ENCODE measurements at places on chromosomes 3 and 15.

DNA sequence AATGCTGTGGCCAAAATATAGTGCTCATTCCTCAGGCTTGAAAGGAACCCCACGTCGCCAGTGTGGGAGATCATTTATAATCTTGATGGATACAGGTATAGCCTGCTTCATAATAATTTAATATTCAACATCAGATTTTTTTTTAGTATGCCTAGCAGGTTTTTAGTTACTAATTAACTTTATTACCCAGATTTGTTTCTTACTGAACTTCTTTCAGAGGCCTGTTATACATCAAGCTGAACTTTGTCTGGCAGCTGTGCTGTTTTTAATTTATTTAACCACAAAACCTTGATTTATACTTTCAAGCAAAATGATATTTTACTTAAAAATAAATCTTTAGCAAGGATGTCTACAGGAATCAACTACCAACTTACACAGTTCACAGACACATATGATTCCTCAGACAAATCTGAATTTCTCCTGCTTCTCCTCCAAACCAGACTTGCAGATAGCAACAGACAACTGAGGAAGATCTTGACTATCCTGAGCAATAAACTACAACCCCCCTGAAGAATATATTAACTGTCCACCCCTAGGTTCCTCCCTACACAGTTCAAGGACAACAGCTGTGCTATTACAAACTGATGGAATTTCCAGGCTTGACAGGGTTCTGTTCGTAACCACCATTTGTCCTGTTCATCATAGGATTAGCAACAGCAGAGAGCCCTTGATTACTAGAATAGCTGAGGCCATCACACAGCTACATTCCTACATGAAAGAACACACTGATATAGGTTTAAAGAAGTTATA is 610 bp downstream of the MAP4 start:
- no peak for DNase-seq

DNA sequence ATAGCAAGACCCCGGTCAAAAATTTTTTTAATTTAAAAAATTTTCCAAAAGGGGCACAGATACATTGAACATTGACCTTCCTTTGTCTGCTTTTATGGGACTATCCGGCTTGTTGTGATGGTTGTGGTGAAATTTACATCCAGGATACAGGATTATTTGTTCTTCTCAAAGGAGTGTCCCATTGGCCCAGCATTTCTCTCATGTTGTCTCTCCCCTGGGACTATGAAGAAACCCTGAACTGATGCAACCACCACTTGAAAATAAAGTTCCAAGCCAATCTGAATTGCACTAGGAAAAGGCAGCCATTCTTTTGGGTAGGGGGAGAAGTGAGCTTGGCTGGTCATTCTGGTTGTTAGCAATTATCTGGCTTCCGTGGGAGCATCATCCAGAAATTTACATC is 58.4 kb downstream of the PPARG start:
- no peak for DNase-seq

- no peak for DNase-seq
Observed at GRCh38 chr15:42679285-42680141, 57.4 kb downstream of the CDAN1 start.

- no peak for DNase-seq
Observed at GRCh38 chr3:8886546-8886945, 76.7 kb downstream of the RAD18 start.

DNA sequence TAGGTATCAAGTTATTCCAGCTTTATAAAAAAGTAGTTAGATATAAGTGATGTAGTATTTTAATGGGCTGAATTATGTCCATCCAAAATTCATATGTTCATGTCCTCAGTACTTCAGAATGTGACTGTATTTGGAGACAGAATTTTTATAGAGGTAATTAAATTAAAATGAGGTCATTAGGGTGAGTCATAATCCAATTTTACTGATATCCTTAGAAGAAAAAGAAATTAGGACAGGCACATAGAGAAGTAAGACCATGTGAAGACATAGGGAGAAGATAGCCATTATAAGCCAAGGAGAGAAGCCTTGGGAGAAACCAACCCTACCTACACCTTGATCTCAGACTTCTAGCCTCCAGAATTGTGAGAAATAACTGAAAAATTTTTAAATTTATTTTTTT is 30.3 kb downstream of the RAP2B start:
- DNase-seq: no peak

DNA sequence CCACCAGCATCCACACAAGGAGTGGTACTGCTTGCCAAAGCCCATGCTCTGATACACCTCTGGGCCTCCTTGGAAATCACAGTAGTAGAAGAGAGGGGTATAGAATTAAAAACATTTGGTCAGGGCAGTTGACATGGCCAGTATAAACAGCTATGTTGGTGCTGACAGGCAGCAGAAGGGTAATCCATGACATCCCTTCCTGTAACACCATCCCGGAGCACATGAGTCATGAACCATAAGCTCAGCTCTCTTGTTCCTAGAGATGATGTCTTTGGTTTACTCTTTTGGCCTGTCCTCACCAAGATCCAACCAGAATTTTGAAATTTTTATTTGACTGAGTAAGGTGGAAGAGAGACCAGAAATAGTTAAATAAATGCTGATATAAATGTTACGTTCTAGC is 132.6 kb upstream of the CTDSPL start:
- DNase-seq: no peak

GRCh38 chr3:38164643-38164951 is 740 bp upstream of the OXSR1 start:
- DNase-seq: no peak

DNA sequence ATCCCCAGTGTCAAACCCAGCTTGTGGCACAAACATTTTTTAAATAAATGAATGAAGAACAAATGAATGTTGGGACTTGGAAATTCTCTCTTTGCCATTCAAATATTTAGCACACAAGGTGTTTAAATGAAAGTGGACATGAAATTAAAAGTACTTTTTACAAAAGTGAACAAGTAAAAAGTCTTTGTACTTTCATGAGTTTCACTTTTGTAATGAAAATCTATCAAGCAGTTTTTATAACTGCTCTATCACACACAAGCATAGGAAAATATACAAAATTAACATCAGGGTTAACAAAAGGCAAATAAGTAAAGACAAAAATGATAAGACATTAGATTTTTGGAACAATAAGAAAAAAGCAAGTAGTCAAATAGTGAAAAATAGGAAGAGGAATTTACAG is 83.9 kb upstream of the ARL6 start:
- DNase-seq: no peak

- no peak for DNase-seq
Observed at GRCh38 chr15:69793781-69794451, 303.8 kb downstream of the TLE3 start.

- no peak for DNase-seq
Observed at GRCh38 chr3:105417525-105418289, 51.0 kb downstream of the ALCAM start.

DNA sequence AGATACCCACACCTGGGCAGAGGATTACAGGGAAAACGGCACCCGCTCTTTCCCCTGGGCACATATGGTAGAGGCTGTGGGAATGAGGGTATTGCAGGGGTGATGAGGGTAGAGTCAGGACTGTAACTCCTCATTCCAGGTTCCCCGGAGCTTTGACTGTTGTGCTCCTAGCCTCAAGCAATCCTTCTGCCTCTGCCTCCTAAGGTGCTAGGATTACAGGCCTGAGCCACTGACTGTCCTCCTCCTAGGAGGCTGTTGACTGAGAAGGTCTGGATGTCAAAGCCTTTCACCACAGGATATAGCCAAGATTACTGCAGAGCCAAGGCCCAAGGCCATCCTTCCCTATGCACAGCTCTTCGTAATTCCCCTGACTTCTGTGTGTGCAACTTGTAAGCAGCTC is 1.1 kb upstream of the MPI start:
- DNase-seq: no peak
